Stimulated activated CD4-positive, alpha-beta T cell treated with anti-CD3 and anti-CD28 coated beads, Interleukin-4, amount 100 ng/mL, for 4 hours (primary cell): ENCODE measurements at places on chromosomes 16 and 17.

DNA sequence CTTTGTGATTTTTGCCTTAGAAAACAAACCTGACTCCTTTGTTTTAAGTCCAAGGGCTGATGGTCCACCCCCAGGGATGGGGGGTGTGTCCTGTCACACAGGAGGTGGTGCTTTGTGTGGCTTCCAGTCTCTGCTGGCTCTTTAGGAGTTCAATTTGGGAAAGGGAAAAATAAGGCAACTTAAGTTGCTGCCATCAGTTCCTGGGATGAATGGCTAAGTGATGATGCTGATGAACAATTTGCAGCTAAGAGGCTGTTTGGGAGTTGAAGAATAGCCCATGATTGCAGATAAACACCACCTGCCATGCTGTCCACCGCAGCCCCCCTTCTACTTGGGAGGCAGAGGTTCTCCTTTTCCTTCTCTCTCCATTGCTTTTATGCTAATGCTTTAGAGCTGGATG lies 40.2 kb downstream of the ARL4D start:
- DNase-seq, result no peak

DNA sequence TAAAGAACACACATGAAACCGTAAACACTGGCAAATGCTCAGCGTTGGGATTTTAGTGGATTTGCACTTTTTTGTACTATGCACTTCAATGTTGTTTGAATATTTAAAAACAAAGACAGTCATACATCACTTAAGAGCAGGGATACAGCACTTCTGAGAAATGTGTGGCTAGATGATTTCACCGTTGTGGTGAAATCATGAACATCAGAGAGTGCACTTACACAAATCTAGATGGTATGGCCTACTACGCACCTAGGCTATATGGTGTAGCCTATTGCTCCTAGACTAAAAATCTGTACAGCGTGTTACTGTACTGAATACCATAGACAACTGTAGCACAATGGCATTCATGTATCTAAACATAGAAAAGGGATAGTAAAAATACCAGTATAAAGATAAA lies 37.6 kb upstream of the CNEP1R1 start:
- no peak for DNase-seq

- no peak for DNase-seq
Observed at GRCh38 chr17:8066841-8067775, 20.4 kb downstream of the ALOX12B start.

- no peak for DNase-seq
Observed at GRCh38 chr16:10641953-10642949, 52.5 kb downstream of the TEKT5 start.

DNA sequence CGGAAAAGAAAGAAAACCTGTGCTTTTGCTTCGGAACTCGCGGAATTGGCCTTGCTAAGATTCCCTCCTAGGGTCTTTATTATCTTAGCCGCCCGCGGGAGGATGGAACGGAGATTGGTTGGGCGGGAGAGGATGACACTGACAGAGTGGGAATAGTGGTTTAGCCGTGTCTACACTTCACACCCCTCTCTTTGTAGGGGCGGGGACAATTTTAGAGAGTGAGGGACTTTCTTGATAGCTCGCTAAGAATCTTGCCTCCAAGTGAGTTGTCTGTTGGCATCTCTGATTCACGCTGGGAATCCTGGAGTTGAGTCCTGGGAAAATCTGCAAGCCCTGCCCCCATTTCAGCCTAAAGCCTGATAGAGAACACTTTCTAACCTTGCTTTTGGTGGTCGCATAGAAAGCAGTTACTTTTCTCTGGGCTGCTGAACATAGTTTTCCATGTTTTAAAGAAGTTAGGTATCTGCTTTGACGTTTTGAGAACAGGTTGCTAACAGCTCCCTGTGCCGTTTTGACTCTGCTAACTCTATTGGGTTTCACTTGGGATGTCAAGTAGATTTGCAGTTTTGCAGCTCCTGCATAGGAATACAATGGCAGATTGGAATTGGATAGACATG lies 697 bp downstream of the NOL11 start:
- peak; percentile 24 for DNase-seq

- DNase-seq, result no peak
Observed at GRCh38 chr16:15782573-15783365, 74.1 kb downstream of the MYH11 start.

DNA sequence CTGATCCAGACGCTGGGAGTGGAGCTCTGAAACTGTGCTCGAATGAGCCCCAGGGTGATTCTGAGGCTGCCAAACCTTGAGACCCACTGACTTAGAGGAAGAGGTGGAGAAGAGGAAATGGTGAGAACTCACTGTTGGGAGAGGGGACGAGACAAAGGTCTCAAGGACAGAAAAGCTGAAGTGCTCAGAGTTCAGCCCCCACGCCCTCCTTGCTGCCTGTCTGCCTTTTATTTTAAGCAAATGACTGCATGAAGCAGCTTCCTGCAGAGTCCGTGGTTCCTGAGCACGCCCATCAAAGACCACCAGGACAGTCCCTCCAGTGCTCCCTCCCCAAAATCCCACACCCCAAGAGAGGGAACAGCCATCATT lies 20.4 kb downstream of the COTL1 start:
- no peak for DNase-seq

DNA sequence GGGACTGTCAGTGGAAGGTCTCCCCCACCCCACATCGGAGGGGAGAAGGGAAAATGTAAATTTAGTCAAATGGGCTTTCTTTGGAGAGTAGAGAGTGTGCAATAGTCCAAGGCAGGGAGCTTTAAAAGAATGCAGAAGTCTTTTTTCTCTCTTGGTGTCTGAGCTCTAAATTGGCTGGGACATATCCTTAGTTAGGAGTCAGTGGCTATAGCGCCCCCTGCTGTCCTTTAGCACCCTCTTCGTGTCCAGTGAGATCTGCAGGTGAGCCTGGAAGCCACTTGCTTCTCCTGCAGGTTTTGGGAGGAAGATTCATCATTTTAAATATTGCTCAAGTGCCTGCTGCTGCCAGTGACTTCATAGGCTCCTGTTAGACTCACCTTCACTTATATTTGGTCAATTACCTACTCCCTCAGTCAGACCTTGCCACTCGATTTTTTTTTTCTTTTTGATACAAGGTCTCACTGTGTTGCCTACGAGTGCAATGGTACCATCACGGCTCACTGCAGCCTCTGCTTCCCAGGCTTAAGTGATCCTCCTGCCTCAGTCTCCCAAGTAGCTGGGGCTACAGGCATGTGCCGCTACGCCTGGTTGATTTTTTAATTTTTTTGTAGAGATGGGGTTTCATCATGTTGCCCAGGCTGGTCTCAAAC lies 174.8 kb downstream of the PRKCB start:
- peak; percentile 74 for DNase-seq

DNA sequence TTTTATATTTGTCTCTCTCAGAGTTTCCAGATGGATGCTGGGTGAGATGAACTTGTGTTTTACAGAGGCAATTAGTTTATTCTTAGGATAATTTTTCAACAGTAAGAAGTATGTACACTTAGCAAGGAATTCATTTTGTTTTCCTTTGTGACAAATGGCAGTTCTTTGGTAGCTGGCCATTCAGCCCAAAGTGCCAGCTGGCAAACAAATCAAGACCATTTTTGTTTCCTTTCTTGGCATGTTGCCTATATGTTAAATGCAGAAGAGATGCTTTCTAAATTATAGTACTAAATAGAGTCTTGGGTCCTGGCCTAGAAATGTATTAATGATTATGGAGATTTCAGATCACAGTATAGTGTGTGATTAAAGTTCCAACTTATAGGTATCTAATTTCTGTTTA lies 337.1 kb downstream of the CNTNAP4 start:
- DNase-seq, result no peak

- no peak for DNase-seq
Observed at GRCh38 chr17:72724267-72724666, 368.2 kb downstream of the SLC39A11 start.

DNA sequence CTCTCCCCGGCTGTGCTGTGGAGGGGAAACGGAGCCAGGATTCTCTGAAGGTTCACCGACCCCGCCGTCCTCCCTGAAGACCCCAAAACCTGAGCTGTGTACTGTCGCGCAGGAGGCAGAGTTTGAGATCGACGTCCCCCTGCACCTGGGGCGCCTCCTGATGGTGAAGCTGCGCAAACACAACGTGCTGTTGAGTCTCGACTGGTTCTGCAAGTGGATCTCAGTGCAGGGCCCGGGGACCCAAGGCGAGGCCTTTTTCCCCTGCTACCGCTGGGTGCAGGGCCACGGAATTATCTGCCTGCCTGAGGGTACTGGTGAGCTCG lies 62.6 kb upstream of the TEKT1 start:
- DNase-seq, result no peak

GRCh38 chr17:34254146-34254545 lies 939 bp upstream of the CCL2 start:
- no peak for DNase-seq

GRCh38 chr17:81806461-81807209 lies 2.7 kb downstream of the GCGR start:
- no peak for DNase-seq
